ENCODE measurements at places on chromosomes 3 and 15.

DNA sequence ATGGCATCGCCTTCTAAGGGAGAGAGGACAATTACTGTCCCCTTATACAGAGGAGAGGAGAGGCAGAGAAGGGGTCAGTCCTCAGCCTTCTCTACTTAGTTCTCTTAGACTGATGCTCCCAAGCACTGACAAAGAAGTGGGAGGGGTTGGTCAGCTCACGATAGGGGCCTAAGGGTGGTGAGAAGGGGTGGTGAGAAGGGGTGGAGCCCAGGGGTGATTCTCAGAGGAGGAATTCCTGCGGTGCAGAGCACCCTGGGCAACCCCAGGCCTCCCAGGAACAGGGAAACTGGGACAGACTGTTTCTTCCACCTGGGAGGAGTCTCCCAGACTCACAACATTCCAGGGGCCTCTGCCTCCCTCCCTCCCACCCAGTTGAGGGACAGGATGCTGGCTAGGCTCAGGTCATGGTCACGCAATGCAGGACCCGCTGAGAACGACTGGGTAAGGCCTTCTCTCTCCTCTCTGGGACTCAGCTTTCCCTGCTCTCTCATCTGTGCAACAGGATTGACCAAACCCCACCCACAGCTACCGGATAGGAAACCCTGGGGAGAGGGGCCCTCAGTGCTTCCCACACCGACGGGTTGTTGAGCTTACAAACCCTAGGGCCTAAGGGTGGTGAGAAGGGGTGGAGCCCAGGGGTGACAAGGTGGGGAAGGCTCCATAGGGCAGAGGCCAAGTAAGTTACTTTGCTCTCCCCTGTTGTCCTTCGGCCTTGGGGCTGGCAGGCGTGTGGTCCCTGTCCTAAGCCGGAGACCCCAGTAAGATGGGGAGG lies 1.5 kb downstream of the TPRA1 start:
- peak; percentile 33 for DNase-seq

GRCh38 chr3:184725176-184725719 lies 13.4 kb upstream of the MAGEF1 start:
- DNase-seq: no peak

DNA sequence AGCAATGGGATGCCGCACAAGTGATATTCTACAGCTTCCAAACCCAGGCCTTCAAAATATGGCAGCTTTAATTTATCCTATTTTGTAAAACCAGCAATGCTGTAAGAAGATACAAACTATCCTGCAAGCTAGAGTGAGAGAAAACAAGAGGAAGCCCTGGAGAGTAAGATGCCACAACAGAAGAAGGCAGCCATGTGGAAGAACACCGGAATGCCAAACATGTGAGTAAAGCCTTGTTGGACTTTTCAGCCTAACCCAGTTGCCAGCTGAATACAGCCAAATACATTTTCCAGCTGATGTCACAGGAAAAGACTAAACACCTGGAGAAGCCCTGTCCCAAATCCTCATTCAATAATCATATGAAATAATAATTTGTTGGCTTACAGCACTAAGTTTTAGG lies 1115.1 kb upstream of the CADM2 start:
- no peak for DNase-seq

DNA sequence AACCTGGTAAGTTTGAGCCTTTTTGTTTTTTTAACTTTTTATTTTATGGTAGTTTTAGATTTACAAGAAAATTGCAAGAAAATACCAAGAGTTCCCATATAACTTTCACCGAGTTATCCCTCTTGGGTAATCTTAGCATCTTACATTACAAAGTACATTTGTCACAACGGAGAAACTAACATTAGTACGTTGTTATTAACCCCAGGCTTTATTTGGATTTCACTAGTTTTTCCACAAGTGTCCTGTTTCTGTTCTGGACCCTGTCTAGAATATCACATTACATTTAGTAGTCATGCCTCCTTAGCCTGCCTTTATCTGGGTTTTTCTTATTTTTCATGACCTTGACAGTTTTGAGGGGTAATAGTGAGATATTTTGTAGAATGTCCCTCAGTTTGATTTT lies 53.5 kb upstream of the KPNA4 start:
- no peak for DNase-seq

- no peak for DNase-seq
Measured at GRCh38 chr3:90016555-90016954, 909.1 kb downstream of the EPHA3 start.

- DNase-seq: no peak
Measured at GRCh38 chr3:100158918-100159330, 44.6 kb upstream of the FILIP1L start.

DNA sequence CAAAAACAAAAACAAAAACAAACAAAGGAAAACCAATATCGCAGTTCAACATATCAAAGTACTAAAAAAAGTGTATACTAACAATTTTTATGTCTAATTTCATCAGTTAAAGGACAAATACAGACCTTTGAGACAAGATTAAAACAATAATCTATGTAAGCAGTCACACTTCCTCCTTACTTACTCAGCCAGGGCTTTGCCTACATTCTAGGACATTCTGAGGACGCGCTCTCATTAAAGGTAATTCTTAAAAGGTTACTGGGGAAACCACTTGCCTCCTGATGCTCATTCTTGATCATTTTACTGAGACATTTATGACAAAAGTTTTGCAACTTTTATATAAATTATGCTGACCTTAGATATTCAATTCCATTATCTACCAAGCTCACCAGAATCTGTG lies 93.4 kb downstream of the CBLB start:
- no peak for DNase-seq

GRCh38 chr3:145370870-145371269 lies 790.1 kb downstream of the PLOD2 start:
- DNase-seq: no peak

- no peak for DNase-seq
Measured at GRCh38 chr3:194206320-194206719, 70.4 kb downstream of the HES1 start.

DNA sequence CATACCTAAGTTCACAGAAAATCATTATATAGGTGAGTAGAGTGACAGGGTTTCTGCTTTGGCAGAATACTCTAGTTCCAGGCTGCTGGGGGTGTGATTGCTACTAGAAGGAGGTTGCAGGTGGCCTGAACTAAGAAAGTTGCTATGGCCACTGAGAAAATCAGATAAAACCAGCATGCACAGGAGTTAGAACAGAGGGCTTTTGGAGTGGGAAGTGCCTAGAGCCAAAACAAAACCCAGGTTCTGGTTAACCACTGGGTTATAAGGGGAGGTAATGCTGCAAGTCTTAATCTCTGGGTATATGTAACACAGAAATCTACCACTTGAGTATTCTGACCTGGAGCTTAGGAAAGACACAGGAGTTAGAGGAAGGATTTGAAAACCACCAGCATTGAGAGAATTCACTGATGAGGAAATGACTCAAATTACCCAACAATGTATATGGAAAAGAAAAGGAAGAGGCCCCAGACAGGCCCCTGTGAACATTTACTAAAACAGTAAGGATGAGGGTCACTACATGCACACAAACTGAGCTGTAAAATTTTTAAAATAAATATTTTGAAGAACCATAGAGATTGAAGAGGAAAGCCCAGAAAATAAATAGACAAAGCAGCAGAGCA lies 60.0 kb downstream of the PLOD2 start:
- no peak for DNase-seq

DNA sequence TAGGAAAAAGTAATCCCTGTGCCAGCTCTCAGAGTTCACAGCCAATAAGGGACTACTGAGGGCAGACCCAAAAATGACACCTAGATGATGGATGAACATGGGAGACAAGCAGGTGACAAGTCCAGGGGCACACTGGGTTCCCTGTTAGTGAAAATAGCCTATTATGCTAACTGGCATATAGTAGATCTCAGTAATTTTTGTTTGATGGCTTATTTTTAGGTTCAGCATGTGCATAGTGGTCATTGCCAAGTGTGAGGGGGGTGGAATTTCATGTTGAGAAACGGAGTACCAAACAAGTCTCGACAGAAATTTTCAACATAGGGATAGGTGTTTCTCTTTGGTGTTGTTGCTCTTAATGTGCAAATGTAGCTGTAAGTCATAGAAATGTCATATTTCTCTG lies 6.4 kb upstream of the ITGB5 start:
- no peak for DNase-seq

DNA sequence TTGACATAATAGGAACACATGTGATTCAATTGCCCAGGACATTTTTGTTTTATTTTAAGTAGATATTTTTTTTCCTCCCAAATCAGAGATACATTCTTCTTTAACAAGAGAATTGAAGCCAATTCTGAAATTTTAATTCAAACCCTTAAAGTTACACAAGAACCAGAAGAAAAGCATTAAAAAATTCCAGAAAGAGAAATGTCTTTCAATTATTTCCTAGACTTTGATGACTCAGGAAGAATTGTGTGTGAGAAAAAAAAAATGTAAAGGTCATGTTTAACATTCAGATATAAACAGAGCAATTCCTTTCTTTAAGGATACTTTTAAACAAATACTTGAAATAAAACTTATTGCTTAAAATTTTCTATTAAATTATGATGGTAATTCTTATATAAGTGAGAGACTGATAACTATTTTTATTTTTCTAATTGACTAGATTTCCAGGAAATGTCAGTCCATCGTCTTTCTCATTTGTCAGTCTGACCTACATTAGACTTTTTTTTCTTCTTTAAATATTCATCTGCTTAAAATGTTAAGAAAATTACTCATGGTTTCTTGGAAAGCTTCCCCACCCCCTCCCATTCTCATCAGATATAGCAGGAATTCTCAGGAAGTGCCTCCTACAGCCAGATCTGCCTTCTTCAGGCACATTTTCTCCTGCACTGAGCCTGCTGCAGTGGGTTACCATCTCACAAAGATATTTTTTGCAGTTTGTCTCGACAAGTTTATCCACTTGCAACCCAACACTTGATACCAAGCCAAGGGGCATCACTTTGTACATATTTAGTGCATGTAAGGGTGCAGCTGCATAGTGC lies 261.8 kb upstream of the CBLB start:
- no peak for DNase-seq

- DNase-seq: peak; percentile 6
Measured at GRCh38 chr3:57331078-57331610, 38.7 kb upstream of the ASB14 start.

- DNase-seq: no peak
Measured at GRCh38 chr3:155208183-155208800, 85.2 kb downstream of the STRIT1 start.

GRCh38 chr3:117480972-117481371 lies 771.4 kb downstream of the TUSC7 start:
- DNase-seq: no peak

- no peak for DNase-seq
Measured at GRCh38 chr3:149657321-149657925, 402 bp downstream of the WWTR1 start.

- peak; percentile 57 for DNase-seq
Measured at GRCh38 chr3:155870945-155871745, 695 bp downstream of the GMPS start.

- DNase-seq: peak; percentile 19
Measured at GRCh38 chr15:85581495-85581894, 201.1 kb downstream of the AKAP13 start.

DNA sequence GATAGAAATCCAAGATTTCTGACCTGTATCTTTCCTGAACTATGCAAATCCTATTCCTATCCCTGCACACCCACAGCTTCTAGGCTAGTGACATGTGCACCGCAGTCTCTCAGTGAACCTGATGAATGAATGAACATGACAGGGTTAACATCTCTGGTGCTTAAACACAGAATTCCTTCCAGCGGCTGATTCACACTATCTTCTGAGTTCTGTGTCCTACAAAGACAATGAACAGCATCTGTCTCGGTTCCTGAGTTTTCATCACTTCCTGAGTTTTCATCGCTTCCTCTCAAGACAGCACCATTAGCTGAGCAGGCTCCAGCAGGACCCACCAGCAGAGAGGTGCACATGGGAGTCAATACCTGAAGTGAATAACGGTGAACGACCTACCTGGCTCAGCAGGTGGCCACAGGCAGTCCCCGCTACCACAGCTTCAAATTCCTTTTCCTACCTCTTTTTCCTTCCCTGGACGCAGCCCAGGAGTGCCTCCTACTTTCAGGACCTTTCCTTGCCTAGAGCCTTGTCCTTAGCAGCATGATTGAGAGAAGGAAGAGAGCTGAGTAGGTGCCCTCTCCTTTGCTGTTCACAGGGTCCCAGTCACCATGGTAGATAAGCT lies 113.5 kb downstream of the IGF2BP2 start:
- DNase-seq: no peak

- peak; percentile 26 for DNase-seq
Measured at GRCh38 chr3:105752791-105753415, 115.9 kb downstream of the CBLB start.

DNA sequence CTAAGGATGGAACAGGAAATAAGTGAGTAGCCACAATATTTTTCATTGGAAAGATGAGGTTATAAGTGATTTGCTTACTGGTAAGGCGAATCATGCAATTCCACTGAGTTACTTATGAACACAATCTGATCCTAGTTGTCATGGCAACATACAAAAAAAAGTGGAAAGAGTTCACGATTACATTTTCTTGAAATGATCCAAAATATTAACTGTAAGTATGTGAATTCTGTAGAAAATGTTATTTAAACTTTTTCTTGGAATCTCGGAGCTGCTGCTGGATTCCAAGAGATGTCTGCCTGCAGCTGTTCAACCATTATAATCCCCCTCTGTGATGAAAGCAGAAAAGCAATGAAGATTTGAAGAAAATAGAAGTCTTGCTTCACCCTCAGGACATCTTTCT lies 120.5 kb downstream of the KBTBD8 start:
- no peak for DNase-seq

DNA sequence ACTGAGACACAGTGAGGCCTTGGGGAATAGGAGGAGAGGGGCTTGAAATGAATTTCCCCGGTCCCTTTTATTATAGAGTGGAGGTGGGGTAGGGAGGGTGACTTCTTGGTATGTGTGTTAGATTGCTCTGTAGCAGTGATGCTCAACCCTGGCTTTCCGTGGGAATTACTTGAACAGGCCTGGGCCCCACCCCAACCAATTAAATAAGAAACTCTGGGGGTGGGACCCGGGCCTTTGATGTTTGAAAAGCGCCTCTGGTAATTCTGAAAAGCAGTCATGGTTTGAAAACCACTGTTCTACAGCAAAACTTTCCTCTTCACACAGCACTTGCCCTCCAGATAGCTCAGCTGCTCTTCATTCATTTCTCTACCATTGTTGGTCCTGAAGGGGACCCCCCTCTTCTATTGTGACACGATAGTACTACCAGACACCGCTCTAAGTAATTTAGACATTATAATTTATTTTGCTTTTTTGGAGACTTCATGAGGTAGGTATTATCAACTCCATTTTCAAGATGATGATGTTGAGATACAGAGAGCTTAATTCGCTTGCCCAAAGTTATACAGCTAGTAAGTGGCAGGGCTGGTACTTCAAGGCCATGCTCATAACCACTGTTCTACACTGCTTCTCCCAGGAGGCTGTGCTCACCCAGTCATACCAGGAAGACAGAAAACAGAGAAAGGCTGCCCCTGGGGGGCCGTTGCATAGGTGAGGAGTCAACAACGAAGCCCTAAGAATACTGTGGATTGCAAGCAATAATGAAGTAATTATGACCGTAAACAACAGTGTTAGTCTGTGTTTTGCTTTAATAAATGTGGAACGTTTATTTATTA lies 176.2 kb downstream of the PEX5L start:
- no peak for DNase-seq

Data from OCI-LY7 (cell line).